ENCODE measurements at places on chromosomes 16 and 17.

DNA sequence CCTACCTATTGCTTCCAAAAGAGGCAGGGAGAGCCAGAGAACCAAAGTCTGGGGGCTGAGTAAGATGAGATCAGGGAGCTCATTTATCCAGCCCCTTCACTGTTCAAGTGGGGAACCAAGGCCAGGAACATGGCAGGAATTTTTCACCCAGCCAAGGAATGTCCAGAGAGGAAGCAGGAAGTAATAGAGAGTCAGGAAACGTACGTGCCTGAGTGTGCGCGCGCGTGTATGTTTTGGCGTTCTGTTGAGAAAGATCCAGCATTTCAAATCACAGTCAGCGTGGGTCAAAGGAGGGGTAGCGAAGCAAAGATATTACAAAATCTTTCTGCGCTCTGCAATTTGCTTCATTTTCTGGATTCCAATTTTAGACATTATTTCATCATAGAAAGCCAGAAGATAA, 41.9 kb upstream of the WSCD1 start:
- no peak for DNase-seq

GRCh38 chr17:38400286-38400685, 28.0 kb upstream of the ARHGAP23 start:
- DNase-seq, result no peak

DNA sequence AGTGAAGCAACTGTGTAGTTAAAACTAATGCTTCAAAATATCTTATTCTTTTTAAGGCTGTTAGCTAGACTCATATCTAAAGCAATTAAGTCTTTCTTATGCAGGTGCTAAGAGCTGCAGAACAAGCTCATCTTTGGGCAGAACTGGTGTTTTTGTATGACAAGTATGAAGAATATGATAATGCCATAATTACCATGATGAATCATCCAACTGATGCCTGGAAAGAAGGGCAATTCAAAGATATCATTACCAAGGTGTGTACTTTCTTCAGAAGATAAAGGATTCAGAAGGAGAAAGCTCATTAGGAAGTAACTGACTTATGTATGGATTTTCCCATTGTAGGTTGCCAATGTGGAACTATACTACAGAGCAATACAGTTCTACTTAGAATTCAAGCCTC, 23.9 kb downstream of the PTRH2 start:
- DNase-seq, result no peak

DNA sequence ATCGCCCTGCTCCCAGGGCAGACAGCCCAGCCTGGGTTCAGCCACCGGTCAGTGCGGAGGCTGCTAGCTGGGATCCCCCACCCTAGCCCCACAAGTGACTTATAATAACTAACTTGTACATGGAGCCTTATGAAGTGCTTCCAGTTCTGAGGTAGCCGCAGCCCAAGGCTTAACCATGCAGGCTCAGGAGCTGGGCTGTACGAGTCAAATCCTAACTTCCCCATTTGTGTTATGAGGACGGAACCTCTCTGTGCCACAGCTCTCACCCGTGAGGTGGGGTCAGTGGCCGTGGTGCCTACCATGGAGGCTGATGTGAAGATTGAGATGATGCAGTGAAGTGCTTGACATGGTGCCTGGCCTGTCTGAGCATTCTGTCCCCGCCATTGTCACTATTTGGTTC, 27.8 kb upstream of the GOSR2 start:
- no peak for DNase-seq

- DNase-seq, result no peak
Measured at GRCh38 chr16:87160234-87160636, 157.0 kb downstream of the C16orf95 start.

- no peak for DNase-seq
Measured at GRCh38 chr17:75516619-75517296, 430 bp downstream of the TSEN54 start.

- DNase-seq, result no peak
Measured at GRCh38 chr16:81562174-81562849, 117.7 kb downstream of the CMIP start.

DNA sequence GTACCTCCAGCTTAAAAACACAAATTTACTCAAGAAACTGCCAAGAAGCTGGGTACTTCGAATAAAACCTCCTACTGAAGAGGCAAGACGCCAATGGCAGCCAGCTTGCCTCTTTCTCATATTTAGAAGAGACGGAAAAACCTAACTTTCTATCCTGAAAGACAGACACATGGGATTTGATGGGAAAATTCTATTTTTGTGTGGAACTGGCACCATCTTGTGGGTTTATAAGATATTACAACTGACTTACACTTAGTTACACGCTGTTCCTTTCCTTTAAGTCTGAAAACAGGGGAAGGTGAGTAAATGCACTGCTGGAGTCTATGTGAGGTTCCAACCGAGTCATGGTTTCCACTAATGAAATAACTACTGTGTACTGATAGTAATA, 10.3 kb downstream of the ZNF18 start:
- peak; percentile 2 for DNase-seq

GRCh38 chr17:56441308-56441707, 152.2 kb upstream of the NOG start:
- DNase-seq, result no peak

DNA sequence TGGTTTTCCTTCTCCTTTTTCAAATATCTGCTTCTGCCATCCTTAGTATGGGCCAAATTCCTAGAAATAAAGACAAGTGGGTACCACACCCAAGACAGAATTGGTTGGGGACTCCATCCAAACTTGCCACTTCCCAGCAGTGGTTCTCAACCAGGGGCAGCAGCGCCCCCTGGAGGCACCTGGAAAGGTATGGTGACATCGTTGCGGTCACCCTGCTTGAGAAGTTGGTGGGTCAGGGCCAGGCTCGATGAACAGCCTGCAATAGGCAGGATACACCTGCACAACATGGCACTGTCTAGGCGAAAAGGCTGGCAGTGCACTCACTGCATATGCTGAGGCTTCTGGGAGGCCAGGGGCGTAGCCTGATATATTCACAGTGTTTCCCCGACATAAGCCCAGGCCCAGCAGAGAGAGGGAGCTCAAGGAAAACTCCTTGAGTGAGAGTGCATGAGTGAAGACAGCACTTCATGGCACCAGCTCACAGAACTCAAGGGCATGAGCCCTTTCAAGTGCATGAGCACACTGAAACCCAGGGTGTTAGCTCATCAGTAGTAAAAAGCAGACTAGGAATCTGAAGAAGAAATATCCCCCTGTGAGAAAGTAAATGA, 57.7 kb downstream of the CMC2 start:
- no peak for DNase-seq

GRCh38 chr16:3971706-3972105, 91.2 kb upstream of the CREBBP start:
- no peak for DNase-seq

GRCh38 chr16:28572696-28573510, 19.2 kb downstream of the SGF29 start:
- DNase-seq, result no peak

DNA sequence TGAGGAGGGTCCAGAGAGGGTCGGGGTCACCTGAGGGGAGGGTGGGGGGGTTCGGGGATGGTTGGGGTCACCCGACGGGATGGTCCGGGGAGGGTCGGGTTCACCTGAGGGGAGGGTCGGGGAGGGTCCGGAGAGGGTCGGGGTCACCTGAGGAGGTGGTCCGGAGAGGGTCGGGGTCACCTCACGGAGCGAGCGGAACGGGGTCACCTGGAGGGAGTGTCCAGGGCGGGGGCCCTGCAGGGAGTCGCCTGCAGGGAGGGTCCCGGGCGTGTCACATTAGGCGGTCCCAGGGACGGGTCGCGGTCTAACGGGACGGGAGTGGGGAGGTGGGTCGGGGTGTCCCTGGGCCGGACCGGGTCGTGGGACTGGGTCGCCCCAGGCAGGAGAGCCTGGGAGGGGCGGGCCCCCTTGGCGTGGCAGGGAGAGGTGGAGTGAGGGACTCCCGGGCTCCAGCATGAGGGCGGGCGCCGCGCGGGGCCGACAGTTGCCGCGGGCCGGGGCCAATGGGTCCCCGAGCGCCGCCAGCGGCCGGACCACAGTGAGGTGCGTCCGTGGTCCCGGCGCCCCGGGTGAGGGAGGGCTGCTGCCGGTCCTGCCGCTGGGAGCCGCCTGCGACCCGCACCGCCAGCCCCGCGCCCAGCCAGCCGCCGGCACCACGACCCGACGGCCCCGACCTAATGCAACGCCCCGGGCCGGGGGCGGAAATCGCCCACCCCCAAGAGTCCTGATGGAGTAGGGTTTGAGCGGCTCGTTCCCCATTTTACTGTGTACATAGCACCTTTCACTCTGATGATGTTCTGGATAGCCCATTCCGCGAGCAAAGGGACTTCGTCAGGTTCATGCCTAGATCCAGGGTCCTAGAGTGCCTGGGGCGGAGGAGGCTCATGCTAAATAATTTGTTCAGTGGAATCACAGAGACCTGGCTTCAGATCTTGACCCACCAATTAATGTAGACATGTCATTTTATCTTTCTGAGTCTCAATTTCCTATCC, 1.2 kb upstream of the ABCA3 start:
- no peak for DNase-seq

DNA sequence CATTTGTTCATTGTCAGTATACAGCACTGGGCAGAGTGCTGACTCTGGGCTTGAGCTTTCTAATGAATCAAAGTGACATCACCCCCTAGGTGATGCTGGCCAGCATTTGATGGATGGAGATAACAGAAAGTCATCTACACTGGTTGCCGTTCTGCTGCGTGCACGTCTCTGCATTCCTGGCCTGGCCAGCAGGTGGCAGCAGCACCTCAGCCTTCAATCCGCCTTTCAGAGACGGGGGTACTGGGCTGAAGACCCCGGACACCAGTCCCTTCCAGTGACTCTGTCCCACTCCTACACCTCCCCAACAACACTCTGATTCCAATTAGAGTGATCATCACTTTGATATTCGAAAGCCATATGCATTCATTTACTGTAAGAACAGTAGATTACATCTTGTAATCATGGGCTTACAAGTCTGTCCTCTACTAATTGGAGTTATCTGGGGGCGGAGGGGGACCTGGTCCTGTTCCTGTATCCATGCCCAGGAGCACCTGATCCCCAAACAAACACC, 6.0 kb downstream of the CPSF4L start:
- no peak for DNase-seq

DNA sequence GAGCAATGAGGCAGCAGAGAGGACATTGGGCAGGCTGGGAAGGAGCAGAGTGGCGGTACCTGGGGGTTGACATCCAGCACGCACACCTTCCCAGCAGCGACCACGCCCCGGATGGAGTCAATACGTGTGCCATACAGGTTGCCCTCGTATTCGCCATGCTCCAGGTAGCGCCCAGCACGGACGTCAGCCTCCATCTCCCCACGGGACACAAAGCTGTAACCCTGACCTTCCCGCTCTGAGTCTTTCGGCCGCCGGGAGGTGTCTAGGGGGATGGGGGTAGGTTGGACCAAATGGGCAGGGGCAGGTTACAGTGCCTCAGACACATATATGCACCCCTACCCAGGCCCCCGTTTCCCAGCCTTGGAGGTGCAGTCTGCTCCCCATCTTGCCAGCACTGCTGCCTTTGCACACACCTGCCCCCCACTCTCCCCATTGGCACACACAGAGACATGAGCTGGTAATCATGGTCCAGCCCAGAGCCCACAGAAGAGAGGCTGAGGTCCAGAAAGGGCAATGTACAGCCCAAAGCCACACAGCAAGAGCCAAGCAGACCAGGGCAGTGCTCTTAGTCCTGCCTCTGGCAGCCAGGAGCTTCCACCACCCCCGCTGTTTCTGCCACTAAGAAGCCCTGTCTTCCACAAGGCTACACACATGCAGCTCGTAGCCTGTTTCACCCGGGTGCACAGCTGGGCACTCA, 27.5 kb downstream of the MPP2 start:
- no peak for DNase-seq

- no peak for DNase-seq
Measured at GRCh38 chr16:89449726-89450335, 40.5 kb downstream of the ANKRD11 start.

DNA sequence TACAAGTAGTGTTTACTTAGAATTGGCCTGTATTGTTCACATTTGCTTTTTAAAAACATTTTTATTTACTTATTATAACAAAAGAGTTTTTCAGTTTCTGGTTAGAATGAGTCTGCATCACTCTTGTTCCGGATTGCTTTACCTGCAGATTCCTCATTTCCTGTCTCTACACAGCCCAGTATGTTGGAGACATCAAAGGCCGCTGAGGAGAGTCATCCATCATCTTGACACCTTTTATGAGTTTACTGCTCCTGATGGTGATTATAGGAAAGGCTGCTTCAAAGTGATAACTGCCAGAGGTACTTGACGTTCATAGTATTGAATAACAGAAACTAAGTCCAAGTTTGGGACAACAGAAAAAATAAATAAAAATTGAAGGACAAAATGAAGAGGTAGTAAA, 490.5 kb upstream of the CA10 start:
- no peak for DNase-seq

GRCh38 chr17:77141846-77142449, 1.2 kb downstream of the SEC14L1 start:
- DNase-seq, result no peak

DNA sequence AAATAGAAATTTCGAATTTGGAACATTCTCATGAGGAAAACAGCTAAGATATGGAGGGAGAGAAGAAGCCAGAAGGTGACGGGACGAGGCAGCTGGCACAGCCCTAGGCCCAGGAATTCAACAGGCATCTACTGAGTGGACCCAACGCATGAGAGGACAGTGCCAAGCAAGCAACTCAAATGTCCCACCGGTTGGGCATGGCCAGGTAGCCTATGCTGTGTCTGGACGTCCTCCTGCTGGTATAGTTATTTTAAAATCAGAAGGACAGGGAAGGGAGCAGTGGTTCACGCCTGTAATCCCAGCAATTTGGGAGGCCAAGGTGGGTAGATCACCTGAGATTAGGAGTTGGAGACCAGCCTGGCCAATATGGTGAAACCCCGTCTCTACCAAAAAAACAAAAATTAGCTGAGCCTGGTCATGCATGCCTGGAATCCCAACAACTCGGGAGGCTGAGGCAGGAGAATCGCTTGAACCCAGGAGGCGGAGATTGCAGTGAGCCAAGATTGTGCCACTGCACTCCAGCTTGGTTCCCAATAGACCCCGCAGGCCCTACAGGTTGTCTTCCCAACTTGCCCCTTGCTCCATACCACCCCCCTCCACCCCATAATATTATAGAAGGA, 2.0 kb downstream of the GH1 start:
- DNase-seq, result no peak

DNA sequence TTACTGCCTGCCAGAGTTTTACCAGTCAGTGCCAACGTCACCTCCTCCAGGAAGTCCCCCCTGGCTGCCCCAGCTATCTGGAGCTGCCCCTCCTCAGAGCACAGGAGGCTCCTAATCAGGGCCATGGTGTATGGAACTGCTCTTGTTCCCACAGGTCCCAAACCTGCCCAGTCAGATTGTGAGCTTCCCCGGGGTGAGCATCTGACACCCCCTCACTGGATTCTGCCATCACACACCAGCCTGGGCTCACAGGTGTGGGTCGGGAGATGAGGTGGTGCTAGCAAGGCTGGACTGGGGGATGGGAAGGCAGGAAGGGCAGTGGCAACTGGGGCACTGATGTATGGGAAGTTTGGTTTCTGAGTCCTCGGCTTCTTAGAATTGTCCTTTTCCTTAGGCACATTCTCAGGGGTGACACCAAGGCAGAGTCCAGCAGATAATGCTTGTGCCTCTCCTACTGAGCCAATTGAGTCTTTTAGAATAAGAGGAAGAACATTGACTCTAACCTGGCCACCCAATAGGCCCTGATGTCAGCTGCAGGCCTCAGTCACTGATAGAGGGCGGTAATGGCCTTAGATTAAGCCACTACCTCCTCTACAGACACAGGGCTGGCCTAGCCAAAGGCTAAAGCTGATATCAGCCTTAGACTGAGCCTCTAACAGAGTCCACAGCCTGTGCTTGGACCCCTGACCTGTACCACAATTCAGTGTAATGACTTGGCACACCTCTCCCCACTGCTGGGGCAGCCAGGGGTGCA, 107.9 kb downstream of the WSCD1 start:
- no peak for DNase-seq
